Stimulated activated CD8-positive, alpha-beta memory T cell treated with anti-CD3 and anti-CD28 coated beads, Interleukin-7, amount 100 ng/mL, for 1 hour (primary cell): ENCODE measurements at places on chromosomes 4 and X.

DNA sequence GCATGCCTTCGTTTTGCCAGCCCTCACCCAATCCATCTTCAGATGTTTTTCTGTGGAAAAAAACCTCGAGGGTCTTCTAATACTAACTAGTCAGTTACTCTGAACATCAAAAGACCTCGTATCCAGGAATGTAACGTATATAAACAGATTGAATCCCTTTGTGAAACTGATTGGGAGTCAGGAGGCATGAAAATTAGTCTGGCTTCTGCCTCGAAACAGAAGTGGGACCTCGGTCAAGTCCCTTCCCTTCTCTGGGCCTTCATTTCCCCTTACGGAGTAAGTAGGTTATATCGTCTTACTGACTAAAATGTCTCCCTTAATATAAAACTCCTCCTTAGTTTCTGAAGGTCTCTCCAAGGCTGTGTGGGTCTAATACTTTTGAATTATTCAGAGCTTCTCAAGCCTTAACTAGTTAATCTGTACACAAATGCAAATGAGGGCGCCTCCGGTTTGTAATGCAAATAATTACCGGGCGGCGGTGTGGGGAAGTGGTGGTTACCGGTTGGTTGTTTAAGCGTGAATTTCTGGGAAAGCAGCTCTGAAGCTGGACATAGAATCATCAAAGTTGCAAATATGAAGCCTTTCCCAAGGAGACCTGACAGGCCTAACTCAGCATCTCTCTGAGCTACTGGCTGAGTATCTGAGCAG is 11.4 kb upstream of the NKRF start:
- DNase-seq: no peak

GRCh38 chr4:98932539-98932938 is 3.6 kb upstream of the EIF4E start:
- DNase-seq: no peak

DNA sequence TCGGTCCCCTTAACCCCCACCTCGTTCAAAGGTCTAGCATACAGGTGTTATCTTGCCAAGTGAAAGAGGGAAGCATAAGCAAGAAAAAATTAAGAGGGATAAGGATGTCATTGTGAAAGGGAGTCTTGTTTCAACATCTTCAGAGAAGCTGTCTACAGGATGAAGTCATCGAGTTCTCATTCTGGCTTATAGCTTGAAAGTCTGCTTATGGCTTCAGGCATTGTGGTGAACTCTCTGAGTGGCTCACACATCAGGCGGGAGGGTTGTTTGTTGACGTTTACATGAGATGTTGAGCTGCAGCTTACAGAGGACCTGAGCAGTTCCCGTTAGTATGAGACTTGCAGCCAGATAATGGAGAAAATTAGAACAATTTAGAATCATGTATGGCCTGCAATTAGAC is 16.6 kb downstream of the MAGEA9B start:
- no peak for DNase-seq

GRCh38 chr4:47315346-47315745 is 148.2 kb downstream of the COMMD8 start:
- DNase-seq: no peak
